HepG2 (cell line): ENCODE measurements at places on chromosomes 3 and 15.

DNA sequence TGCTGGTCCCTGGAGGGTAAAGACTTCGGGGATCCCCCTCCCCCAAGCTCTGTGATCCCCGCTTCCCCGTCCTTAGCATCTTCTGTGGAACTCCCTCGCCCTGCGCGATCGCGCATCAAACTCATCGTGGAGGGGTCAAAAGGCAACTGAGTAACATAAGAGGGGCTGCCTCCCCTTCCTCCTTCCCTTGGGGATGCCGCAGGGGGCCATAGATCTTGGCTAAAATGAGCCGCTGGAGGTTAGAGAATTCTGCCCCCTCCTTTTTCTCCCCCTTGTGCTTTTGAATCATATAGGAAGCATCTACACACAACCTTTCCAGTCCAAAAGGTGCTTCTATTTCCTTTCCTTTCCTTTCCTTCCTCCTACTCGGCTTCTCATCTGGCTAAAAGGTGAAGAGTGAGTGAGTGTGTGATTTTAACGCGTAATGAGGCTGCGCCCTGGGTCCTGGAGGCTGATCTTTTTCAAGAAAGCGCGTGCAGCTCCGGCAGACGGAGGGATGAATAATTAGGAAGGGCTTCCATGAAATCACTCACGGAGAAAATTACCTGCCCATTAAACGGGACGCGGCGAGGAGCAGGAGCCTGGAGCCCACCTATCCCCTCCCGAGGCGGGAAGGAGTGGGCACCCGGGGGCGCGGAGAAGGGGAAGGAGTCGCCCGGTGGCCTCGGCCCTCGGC, 831 bp upstream of the ROBO2 start:
- DNase-seq: no peak

DNA sequence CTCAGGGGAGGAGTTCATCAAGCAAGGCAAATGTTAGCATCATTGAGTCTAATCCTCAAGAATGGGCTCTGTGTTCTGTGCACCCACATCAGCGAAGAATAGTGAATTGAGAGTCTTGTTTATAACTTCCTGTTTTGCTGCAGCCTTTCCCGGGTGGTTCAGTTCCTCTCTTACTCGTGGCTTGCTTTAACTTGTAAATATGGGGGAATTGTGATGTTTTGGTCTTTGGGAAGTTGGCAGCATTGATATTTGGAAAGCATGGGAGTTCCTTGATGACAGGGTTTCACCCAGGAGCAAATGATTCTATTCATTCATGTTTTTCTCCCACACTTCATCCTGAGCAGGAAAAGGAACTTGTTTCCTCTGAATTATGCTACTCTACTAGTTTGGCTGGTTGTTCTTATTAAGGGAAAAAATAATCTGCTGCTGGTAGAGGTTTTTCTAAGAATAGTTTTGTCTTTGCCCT, 40.4 kb downstream of the GPD1L start:
- no peak for DNase-seq

GRCh38 chr3:48411606-48412374, 18.1 kb downstream of the PLXNB1 start:
- DNase-seq: no peak

DNA sequence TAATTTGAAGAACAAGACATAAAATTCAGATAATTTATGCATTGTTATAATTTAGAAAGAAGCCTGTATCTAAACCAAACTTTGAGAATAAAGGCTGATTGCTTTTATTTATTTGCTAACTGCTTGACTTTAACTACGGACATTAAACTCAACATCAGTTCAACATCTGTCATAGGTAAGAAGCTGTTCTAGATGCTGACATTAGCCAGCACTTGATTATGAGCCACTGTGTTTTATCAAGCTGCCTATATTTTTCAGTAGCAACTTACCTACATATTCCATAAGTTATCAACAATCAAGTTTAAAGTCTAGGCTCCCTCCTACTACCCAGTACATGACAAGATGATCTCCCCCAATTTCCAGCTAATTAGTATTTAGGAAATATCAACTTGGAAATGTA, 42.1 kb downstream of the USF3 start:
- no peak for DNase-seq

- peak; percentile 70 for DNase-seq
Measured at GRCh38 chr3:50203113-50203808, 1.8 kb upstream of the SLC38A3 start.
